ENCODE measurements at places on chromosomes 4 and X.
A peak's percentile ranks its signal among the peaks of the same experiment; 100 is the strongest.

DNA sequence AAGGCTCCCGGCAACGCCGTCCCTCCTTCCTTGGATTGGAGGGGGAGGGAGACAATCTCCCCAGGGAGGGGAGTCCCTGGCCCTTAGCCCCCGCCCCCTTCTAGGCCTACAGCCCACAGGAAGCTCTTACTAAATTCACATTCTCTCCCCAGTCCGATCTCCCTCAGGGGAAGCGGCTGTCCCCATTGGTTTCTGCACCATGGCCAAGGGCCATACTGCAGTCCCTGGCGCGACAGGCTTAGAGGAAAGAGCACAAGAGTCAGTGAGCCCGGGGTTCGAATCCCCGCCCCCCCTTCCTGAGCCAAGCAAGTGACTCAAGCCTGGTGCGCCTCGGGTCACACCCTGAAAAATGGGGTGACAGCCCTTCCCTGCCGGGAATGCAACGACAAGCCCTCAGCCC, 1.1 kb downstream of the ABLIM2 start:
- no peak for DNase-seq

- peak; percentile 26 for DNase-seq
Observed at GRCh38 chr4:180106122-180106521, 2137.1 kb upstream of the TENM3 start.

GRCh38 chr4:154516318-154517029, 24.9 kb upstream of the DCHS2 start:
- DNase-seq, result no peak

DNA sequence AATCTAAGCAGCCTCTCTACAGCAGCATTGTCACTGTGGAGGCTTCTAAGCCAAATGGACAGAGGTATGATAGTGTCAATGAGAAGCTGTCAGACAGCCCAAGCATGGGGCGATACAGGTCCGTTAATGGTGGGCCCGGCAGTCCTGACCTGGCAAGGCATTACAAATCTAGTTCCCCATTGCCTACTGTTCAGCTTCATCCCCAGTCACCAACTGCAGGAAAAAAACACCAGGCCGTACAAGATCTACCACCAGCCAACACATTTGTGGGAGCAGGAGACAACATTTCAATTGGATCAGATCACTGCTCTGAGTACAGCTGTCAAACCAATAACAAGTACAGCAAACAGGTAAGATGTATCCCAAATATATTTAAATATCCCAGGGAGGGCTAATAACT, 4.1 kb downstream of the PCDH7 start:
- no peak for DNase-seq

GRCh38 chrX:80578517-80579105, 158.4 kb downstream of the TENT5D start:
- peak; percentile 55 for DNase-seq

DNA sequence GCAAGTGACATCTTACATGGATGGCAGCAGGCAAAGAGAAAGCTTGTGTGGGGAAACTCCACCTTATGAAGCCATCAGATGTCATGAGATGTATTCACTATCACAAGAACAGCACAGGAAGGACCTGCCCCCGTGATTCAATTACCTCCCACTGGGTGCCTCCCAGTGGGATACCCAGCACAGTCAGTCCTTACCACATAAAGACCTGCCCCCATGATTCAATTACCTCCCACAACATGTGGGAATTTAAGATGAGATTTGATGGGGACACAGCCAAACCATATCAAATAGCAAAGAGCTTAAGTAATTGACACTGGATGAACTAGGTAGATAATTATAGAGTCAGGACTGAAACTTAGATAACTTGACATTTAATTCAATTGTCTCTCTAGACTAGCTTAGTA, 85.6 kb downstream of the SLIT2 start:
- DNase-seq, result no peak

DNA sequence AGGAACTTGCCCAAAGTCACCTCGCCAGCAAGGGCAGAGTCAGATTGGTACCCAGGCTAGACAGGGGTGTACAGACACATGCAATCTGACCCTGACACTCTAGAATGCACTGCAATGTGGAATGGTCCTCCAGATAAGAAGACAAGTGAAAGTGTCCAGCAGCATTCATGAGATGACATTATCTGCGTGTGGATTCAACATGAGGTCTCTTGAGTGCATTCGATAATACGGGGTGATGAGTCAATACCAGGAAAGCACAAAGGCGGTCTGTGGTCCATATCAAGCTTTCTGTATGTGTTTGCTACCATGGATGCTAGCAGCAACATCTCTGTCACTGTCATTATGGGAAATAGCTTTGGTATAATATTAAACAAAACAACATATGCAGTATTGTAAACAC, 6.8 kb upstream of the XAGE3 start:
- no peak for DNase-seq

- DNase-seq, result no peak
Observed at GRCh38 chr4:12861422-12861821, 622.7 kb downstream of the RAB28 start.

DNA sequence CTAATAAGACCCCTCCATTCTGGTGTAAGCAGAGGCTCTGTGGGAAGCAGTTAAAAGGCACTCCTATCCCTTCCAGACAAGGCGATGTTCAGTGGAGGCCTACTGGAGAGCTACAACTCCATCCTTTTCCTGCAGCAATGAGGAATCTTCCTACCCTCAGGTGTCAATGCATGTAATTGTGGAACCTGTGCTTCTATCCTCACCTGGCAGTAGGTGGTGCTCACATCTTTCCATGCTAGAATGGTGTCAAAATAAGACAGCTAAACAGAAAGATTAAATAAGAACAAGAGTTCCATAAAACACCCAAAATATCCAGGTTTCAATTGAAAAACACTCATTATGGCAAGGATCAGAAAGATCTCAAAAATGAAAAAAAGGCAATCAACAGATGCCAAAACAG, 224.6 kb downstream of the IL15 start:
- DNase-seq, result peak; percentile 61

DNA sequence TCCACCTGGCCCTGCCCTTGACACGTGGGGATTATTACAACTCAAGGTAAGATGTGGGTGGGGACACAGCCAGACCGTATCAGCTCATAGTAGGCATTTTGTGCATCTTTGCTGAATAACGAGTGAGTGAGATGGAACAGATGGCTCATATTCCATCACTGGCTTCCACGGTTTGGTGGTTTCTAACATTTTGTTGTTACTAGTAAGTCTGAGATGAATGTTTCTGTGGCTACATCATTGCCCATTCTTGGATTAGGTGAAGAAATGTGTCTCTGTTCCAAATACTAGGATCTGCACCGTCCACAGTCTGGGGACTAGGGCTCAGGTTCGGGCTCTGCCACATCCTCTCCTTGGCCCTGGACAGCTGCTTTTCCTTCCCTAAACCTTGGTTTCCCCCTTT, 3.6 kb downstream of the ABLIM2 start:
- no peak for DNase-seq

DNA sequence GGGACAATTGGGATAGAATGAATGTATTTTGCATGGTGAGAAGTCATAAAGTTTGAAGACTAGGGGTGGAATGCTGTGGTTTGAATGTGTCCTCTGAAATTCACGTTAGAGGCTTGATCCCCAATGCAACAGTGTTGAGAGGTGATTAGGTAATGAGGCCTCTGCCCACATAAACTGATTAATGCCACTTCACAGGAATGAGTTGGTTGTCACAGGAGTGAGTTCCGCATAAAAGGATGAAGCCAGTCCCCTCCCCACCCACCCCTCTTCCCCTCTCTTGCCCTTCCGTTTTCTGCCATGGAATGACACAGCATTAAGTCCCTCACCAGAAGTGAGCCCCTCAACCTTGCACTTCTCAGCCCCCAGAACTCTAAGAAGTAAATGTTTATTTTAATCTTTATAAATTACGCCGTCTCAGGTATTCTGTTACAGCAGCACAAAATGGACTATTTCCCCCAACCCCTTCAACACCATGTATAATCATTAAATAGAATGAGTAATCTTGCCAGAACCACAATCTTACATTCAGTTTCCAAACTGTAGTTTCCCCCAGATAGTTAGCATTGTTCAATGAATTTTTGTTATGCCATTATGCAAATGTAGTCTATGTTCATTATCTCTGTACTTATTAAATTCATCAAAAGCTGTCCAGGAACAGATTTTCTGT, 5.5 kb upstream of the MMAA start:
- no peak for DNase-seq

- DNase-seq, result peak; percentile 12
Observed at GRCh38 chr4:7392438-7393421, 42.0 kb downstream of the PSAPL1 start.

- peak; percentile 12 for DNase-seq
Observed at GRCh38 chr4:30839583-30840520, 119.7 kb downstream of the PCDH7 start.

DNA sequence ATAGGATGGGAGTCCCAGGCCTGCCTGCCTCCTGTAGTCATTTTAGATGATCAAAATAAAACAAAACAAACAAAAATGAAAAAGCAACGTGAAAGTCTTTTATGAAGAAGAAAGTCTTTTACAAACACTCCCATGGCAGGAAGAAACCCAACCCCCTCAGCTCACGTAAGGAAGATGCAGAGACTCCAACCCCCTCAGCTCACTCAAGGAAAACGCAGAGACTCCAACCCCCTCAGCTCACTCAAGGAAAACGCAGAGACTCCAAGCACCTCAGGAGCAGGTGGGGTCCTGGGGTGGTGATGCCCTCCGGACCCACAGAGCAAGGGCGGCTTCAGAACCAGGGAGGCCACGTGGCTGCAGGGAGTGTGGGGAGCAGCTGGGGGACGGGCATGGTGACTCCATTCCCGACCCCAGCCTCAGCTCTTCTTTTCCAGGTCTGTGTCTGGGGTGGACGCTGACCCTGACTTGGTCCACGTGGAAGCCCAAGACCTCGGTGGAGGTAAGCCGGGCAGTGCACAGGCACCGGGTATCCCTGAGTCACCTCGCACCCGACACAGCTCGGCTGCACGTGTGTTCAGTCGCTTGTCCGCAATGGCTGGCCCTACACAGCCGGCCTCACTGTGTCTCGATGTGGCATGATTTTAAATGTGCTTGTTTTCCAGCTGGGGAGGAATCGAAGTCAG, 226.5 kb upstream of the PSAPL1 start:
- DNase-seq, result no peak

DNA sequence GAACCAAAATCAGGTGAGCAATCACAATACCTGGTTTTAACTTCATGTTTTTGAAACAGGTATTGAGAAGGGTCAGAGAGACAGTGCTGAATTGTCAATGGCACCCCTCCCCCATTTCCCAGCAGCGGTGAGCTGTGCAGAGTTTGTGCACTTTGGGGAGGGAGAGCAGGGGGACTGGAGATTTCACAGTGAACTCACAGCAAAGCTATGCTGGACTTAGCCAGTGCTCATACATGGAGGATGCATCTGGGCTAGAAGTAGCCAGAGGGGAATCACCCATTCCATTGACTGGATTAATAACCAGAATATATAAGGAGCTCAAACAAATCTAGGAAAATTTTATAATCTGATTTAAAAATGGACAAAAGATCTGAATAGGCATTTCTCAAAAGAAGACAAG, 612.6 kb downstream of the STPG2 start:
- no peak for DNase-seq

- no peak for DNase-seq
Observed at GRCh38 chr4:173532725-173533511, 2.9 kb upstream of the HAND2 start.

GRCh38 chr4:15457406-15458201, 12.1 kb upstream of the CC2D2A start:
- DNase-seq, result peak; percentile 46

GRCh38 chr4:7147661-7148310, 44.6 kb upstream of the SORCS2 start:
- no peak for DNase-seq

GRCh38 chr4:57051095-57051494, 59.1 kb downstream of the IGFBP7 start:
- DNase-seq, result no peak

DNA sequence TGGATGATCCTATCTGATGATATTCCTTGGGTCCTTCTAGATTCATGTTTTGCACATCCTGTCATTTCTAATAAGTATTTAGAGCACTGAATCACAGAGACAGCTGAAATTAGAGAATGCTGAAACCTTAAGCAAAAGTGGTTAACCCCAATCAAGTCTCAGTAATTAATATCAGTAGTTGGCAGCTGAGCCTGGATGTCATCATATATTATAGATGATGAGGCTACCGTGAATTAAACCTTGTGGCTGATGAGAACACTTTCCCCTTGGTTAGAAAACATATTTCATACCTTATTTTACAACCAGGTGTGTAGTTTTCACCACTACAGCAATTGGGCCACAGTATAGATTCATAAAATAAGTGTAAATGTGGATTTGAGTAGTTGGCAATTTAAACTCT, 499.0 kb downstream of the PDGFC start:
- DNase-seq, result no peak

DNA sequence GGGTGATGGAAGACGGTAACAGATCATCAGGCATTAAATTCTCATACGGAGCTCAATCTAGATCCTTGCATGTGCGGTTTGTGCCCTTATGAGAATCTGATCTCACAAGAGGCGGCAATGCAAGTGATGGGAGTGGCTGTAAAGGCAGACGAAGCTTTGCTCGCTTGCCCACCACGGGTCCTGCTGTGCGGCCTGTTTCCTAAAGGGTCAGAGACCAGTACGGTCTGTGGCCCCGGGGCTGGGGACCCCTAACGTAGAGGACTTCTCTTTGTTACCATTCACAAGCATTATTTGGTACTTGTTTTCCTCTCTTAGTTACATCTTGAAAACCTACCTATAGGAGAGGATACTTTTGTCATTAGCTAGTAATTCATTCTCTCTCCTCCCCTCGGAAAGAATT, 221.0 kb downstream of the ADAM29 start:
- DNase-seq, result no peak

DNA sequence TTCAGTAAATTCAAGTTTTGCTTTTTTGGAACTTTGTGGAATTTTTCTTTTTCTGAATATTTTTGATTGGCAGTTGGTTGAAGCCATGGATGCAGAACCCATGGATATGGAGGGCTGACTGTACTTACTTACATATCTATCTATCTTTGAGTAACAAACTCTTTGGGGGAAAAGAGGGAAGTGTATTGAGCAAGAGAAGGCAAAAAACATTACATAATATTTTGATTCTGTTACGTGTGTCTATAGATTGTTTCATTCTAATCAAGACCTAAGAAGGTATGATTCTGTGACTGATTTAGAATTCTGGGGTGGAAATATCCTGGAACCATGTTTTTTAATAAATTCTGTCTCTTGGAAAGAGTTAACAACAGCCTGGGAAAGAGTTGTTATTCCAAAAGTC, 31.5 kb downstream of the GRSF1 start:
- DNase-seq, result no peak

DNA sequence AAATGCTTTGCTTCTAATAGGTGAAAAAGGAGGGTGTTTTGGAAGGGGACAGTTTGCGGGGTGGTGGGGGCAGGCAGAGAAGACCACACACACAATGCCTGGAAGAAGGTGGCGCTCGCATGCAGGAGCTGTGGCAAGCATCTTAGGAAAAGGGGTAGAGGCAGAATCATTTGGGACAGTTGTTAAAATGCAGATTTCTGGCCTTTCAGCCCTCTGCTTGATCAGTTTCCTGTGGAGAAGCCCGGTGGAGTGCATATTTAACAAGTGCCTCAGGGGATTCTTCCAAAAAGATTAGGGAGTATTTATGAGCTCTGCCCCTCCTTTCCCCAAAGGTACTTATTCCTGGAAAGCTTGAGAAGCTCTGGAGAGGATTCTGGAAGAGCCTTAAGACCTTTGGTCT, 4.8 kb downstream of the NOCT start:
- no peak for DNase-seq

GRCh38 chr4:102787096-102787881, 26.5 kb upstream of the MANBA start:
- DNase-seq, result peak; percentile 17
